ENCODE measurements at places on chromosomes 5 and 9.

DNA sequence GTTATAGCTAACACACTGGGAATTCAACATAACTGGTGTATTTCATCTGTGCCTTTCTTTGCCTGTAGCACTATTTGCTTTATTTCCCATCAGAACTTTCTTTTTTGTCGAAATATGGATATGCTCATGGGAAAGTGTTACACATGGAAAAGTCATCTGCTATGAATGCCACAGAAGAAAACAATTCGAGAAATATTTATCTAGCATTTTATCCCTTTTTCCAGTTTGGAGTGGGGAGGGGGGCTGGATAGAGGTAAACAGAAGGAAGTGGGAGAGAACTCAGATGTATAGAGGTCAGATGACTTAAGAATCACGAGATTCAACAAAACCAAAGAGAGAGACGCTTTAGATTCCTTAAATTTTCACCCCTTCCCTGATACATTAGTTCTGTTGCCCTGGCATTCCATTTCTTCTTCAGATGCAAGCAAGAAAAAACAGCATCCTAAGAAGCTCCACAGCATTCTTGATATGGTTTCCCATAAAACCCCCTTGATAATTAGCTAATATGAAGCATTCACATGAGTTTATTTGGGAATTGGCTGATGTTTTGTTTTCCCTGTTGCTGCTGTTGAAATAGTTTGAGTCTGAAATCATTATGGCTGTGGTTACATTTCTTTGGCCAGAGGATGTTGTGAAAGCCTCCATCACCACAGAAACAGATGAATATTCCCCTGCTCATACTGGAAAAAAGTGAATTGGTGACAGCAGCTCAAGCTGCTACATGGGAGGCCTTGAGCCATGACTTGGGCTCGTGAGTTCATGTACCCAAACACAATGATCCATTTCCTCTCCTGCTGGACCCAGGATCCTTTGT is 335.8 kb upstream of the DAB2 start:
- DNase-seq, result no peak

- DNase-seq, result no peak
These were observed 104.6 kb upstream of the SARDH start for GRCh38 chr9:133842721-133843227.

DNA sequence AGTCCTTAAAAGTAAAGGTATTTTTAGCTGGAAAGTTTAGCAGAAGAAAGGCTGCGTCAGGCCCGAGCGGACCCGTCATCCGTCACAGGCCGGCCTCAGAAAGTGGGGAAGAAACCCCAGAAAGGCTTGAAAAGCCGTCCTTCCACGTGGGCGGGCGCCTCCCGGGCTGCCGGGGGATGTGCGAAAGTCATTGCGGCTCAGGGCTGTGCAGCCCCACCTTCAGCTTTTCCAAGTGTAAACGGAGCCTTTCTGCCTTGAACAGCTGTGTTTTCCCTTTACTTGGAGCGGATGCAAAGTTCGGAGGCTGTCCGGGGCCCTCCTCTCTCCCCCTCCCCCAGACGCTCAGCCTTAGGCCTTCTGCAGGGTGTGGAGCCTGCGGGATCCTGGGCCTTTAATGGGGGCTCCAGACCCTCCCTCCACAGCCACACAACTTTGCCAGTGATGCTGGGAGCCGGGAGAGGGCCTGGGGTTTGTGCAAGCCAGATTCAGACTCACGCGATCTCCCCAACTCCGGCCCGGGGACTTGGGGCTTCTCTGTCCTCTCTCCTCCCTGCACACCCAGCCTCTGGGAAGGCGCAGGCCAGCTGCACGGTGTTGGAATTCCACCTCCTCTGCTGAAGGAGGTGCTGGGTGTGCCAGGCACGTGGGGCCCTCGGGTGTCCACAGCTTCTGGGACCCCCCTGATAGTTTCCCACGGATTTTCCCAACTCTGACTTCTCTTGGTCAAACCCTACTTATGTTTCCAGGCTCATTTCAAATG is 95.5 kb upstream of the RAPGEF1 start:
- no peak for DNase-seq

- peak; percentile 85 for DNase-seq
These were observed at the start of gene UBE2R2 for GRCh38 chr9:33816327-33817252. TSS of gene UBE2R2 (plus strand) at chr9:33817160. CDS start at chr9:33817758, 598 bp downstream.

GRCh38 chr5:82217917-82218316 is 60.2 kb downstream of the RPS23 start:
- no peak for DNase-seq

DNA sequence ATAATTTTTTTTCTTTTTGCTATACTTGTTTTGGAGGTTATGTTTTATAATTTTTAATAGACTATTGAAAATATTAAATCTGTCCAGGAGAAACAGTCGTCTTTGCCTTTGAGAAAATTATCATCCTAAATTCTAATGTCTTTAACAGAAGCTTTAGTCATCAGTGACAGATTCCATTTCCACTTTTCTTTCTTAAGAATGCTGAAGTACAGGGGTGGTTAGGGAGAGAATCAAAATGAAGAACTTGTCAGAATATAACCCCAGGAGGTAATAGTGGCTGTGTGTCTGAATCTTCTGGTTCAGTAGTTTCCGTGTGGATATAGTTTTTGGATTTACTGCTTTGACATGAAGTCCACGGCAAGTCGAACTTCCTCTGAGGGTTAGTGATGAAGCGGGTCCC is 111.8 kb downstream of the DAPK1 start:
- DNase-seq, result no peak

- DNase-seq, result no peak
These were observed 55.6 kb downstream of the PTPDC1 start for GRCh38 chr9:94139672-94140417.

DNA sequence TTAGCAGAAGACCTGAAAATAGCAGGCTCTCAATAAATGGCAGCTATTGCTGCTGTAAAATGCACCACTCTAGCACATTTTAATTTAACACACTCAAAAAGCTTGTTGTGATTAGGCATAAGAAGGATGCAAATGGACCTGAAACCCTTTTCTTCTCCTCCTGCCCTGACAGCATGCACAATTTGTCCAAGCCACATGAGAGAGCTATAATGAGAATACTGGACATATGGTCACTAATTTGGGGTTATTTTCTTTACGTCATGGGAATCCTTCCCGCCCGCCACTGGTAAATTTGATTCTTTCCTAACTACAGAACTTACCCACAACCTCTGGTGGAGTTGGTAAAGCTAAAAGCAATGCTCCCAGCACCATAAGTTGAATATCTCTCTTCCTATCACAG is 62.1 kb downstream of the TRIM32 start:
- DNase-seq, result no peak

GRCh38 chr5:44885903-44886302 is 77.2 kb downstream of the MRPS30 start:
- no peak for DNase-seq

DNA sequence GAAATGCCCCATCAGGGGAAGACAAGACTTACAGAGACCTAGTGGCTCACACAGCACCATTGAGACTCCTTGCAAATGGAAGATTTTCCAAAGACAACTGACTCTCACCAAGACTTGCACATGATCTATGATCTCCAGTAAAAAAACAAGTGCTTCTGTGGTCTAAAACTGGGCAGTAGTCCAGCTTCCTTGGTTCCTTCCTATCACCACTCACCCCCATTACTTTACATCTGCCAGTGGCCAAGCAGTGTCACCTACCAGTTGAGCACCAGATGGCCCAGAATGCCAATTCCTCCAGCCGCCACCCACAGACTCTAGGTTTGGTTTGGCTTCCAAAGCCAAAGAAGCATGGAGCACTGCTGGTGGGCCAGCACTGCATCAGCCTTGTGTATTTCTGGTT is 47.7 kb downstream of the SH3TC2 start:
- no peak for DNase-seq

DNA sequence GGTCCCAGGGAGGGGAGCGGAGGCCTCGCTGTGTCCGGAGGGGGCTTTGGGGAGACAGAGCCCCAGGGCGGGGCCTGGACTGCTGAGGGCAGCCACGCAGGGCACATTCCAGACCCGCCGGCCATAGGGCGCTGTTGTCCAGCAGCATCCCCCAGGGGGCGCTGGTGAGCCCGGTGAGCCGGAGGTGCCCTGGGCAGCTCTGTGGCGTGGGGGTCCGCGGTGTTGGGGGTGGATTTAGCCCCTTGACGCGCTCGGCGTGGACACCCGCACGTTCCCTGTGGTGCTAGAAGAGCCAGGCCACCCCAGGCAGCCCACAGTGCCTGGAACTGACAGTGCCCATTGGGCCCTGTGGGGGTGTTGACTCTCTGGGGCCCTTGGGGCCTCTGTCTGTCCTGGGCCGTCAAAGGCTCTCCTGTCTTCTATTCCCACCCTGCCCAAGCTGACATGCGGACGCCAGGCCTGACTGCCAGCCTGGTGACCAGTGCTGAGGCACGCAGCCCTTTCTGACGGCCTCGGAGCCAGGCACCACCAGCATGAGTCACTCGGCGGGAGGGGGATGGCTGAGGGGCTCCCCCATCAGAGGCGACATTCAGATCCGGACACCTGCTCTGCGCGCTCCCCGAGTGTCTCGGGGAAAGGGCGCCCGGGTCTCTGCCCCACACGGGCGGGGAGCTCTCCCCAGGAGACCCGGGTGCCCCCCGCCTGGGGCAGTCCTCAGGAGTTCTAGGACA is 23.9 kb downstream of the TPPP start:
- no peak for DNase-seq

DNA sequence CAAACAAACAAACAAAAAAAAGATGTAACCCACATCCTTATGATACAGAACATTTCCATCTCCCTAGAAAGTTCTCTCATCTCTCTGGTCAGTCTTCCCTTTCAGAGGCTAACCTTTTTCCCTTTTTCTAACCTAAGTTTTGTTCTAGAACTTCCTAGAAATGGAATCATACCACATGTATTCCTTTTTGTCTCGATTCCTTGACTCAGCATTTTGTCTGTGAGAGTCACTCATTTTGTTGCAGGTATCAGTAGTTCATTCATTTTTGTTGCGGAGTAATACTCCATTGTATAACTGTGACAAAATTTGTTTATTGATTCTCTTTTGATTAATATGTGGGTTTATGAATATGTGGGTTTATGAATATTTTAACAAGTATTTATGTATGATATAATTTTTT is 400.0 kb upstream of the PDE4D start:
- no peak for DNase-seq

GRCh38 chr9:109585796-109586195 is 87.7 kb upstream of the PTPN3 start:
- no peak for DNase-seq

DNA sequence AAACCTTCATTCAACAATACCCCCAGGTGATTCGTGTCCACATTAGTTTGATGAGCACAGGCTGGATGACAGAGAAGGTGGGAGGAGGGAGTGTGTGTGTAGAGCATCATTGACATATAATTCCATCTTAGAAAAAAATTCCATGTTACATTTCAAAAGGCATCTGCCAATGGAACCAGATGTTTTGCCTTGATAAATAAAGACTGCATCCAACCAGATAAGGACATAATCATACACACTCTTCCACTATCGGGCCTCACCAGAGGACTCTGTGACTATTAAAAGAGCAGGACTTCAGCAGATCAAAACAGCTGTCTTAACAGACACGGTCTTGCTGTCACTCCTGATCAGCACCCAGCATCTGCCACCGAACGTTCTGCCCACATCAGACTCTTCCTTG is 96.4 kb upstream of the SPIN1 start:
- DNase-seq, result no peak

DNA sequence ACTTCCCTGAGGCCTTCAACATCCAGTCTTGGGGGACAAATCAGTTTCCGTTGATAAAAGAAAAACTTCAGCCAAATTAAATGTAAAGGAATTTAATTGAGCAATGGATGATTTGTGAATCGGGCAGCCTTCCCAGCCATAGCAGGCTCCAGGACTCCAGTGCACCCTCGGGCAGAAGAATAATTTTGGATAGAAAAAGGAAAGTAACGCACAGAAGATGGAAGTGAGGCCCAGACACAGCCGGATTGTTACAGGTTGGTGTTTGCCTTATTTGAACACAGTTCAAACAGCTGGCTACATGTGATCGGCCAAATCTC is 19.1 kb downstream of the MRPL36 start:
- DNase-seq, result no peak

DNA sequence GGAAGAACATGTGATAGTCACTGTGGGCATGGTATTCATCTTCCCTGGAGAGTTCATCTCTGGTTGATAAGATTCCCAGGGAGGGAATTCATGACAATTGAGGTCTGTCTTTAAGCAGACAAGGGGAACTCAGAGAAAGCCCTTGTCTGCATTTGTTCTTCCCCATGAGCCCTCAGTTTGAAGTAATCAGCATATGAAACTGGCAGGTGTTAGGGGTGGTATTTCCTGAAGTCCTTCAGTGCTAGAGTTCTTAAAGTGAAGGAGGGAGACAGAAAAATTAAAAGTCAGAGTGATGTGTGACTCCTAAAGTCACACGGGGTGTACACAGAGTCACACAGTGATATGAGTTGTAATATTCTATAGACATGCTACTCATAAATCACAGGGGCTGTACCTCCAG is 60.6 kb upstream of the SYK start:
- DNase-seq, result no peak

DNA sequence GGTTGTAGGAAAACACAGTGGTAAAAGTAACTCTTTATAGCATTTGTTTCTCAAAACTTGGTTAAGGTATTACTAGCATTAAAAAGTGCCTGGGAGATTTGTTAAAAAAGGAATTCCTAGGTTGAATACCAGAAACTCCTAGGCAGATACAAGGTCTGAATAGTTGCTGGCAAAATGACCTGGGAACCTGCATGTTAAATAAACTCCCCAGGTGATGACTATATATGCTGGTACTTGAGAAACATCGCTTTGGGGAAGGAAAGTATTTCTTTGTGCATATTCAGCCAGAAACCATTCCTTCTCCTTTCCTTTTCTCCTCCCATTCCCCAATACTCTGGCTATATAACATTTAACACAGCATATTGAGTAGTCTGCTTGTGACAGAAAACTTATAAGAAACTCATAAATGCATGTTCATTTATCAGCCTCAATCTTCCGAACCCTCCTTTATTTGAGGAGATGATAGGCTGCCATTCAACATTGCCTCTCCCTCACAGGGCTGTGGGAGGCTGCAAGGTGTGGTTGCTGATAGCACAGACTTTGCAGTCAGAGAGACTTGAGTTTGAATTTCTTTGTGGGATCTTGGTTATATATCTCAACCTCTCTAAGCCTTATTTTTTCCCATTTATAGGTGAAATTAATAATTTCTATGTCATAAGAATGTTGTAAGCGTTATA is 28.7 kb downstream of the PCSK1 start:
- DNase-seq, result no peak

DNA sequence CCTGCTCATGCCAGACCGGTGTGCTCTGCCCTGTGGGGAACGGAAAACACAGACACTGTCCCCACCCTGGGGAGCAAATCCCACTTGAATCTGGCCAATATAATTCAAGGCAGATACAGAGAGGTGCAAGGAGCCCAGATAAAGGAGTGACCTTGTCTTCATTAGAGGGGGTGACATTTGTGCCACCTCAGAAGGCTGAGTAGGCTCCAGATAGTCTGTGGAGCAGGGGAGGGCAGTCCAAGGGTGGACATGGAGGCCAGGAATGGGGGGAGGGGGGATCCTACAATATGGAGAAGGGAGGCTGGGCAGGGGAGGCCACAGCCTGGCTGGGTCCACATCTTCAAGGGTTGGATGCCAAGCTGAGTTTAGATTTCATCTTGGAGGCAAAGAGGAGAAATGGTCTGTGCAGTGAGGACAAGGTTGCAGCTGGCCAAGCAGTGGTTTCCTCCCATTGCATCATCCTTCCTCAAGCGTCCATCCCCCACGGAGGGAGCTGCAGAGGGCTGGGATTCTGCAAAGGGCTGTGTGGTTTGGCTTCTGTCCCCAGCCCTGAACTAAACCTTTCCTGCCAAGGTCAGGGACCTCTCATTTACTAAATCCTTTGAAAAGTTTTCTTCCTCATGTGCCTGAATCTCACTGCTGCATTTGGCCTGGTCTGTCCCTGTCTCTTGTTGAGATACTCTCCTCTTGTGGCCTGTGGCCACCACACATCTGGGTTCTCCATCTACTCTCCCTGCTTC is 60.1 kb downstream of the GALNT12 start:
- DNase-seq, result no peak
